COLO829 (cell line): ENCODE measurements at places on chromosomes 7 and 10.
A peak's percentile ranks its signal among the peaks of the same experiment; 100 is the strongest.

- no peak for DNase-seq
Observed at GRCh38 chr7:28745351-28745750, 212.8 kb downstream of the TRIL start.

DNA sequence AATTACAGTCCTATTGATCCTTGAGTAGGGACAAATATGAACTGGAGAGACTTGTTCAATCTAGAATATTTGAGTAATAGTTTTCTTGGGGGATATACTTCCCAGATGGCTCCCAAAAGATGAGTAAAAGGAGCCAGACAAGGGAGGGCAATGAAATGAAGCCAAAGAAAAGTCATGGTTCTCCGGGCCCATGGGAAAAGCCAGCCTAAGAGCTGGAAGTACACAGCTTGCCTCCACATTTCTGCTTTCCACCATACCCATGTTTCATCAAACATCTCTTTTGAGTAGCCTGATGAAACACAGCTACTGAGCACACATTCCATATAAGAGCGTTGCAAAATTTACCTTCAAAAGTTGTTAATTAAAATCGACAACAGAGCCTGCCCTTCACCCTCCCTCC, 535.0 kb upstream of the FZD8 start:
- DNase-seq = no peak

- no peak for DNase-seq
Observed at GRCh38 chr7:27519793-27520469, 142.8 kb downstream of the HIBADH start.

DNA sequence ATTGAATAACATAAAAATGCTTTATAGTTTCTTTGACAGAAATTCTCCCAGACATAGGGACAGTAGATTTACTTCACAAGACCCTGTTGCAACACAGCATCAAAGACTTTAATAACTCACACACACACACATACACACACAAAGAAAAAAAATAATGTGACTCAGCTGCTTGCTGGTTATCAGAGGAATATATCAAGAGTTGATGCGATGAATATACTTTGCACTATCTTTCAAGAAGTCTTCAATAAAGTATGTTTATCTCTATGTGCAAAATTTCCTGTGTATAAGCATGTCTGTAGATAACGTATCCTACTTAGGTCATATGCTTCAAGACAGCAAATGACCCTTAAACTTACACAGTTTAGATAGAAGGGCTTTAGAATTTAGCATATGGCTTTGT, 243.1 kb downstream of the ARL4A start:
- DNase-seq = no peak

DNA sequence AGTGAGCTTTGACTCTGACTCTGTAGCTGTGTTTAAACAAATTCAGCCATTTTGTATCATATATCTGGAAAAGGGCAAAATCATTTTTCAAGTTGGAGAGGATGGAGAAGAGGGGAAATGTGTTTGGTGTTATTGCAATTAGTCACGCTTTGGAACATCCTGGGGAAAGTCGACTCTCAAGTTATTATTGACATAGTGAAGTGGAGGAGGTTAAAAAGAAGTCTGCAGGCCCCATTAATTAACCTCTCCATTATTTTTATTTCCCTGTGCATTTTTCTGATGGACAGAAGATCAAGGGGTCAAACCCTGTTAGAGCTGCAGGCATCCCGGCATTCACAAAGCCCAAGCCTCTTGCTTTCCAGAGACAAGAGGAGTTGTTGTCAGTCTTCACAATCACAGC, 132.6 kb downstream of the TEX36 start:
- no peak for DNase-seq

DNA sequence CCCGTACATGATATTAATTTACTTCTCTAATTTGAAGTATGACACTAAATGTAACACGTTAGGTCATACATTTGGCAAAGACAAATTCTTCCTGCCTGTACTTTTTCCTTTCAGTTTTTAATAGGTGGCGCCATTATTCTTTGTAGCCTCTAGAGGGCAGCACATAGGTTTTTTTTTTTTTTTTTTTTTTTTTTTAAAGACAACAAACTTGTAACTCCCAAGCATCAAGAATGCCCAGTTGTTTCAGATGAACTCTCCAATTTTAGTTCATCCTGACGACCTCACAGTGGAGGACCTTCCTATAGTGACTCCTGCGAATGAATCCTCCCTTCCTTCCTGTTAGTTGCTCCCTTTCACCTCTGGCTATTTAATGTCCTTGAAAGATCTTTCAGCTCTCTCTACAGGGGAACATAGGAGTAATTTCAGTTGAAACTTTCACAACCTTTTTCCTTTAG, 139.3 kb upstream of the HDAC9 start:
- DNase-seq = peak; percentile 76

GRCh38 chr10:6119962-6120361, 31.1 kb downstream of the RBM17 start:
- DNase-seq = no peak

DNA sequence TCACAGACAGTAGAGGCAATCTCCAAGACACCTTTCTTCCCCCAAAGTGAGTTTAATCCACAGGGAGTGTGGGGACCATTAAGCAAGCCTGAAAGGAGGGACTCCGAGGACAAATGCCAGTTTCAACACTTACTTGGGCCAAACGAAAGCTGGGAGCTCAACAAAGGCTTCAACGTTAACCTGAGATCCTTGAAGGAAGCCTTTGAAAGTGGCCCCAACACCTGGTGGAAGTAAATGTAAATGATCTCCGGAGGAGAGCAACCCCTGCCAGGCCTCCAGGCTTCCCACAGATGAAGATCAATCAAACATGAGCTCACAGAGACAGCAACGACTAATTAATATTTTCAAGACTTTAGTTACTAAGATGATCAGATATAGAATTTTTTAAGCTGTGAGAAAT, 103.8 kb downstream of the PIP4K2A start:
- no peak for DNase-seq

DNA sequence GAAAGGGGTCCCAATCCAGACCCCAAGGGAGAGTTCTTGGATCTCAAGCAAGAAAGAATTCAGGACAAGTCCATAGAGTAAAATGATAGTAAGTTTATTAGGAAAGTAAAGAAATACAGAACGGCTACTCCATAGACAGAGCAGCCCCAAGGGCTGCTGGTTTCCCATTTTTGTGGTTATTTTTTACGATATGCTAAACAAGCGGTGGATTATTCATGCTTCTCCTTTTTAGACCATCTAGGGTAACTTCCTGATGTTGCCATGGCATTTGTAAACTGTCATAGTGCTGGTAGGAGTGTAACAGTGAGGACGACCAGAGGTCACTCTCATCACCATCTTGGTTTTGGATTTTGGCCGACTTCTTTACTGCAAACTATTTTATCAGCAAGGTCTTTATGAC, 1033.4 kb downstream of the SORCS3 start:
- DNase-seq = no peak

DNA sequence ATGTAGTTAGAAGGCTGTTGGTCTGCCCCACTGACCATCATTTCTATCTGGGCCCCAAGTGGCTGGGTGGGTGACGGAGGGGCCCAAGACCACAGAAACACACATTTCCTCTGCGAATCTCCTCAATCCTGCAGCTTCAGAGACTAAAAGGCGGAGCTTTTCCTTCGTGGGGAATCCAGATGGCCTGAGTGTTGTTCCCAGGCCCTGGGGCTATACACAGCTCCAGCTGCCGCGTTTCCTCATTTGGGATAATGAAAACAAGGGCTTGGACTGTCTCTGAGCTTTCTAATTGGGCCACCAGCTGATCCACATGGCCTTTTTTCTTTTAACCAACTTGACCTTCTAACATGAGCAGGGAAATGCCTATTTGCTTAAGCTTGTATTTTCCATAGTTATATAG, 339.9 kb downstream of the CXCL12 start:
- DNase-seq = no peak

DNA sequence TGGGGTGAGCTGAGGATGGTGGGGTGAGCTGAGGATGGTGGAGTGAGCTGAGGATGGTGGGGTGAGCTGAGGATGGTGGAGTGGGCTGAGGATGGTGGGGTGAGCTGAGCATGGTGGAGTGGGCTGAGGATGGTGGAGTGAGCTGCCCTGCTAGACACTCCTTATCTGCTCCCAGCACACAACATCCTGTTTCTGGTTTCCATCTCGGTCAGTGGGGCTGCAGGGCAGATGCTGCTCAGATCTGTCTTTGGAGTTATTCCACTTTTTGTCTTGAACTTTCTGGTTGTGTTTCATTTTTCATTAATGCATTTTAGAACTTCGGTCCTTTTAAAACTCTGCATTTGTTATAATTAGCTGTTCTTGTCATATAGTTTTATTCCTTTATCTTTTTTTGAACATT, 67.9 kb upstream of the ANTXRL start:
- DNase-seq = no peak

GRCh38 chr7:152759949-152760853, 649 bp downstream of the ACTR3B start:
- DNase-seq = no peak

GRCh38 chr10:86798025-86798424, 41.6 kb downstream of the BMPR1A start:
- no peak for DNase-seq

DNA sequence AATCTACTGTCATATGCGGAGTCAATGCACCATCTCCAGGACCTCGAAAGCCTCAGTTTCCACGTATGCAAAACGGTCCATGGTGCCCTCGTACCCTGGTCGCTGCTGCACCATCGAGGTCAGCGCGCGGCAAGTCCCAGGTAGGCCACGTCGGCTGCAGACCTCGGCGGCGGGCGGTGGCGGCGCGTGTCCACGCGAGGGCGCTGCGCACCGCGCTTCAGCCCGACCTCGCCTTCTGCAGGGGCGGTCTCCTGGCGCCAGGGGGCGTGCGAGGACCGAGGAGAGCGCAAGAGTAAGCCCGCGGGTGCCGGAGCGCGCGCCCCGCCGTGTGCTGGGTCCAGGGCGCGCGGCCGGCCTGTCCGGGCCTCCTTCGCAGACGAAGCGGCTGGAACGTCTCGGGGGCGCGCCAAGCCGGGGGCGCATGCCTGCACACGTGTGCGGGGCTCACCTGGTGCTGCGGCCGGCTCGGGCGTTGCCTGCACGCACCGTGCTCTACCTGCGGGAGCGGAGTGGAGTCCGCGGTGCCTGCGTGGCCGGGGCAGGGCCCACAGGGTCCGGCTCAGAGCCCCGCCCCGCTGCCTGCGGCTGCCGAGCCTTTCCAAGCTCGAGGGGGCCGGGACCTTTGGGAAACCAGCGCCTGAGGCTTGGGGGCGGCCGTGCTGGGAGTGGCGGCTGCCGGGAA, 54.0 kb downstream of the GLRX3 start:
- DNase-seq = peak; percentile 48

DNA sequence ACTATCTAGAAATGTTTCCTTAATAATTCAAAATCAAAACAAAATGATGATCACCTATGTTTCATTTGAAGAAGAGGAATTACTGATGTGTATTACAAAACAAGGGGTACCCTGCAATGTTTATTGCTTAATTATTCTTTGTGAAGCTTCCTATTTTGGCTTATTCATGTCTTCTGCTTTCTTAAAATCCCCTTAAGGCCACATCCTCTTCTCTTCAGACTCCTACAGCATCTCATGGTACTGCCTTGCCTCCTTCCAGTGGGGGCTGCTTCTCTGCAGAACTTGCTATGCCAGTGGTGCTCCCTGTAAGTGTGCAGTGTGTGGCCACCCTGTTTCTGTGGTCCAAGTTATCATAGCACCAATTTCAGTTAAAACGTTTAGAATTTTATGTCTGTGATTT, 35.0 kb downstream of the CCDC146 start:
- no peak for DNase-seq
